Esophagus squamous epithelium (tissue), 5 donors: ENCODE measurements at places on chromosomes 13 and 19.

- DNase-seq, result no peak
Measured at GRCh38 chr19:35321291-35321690, 7.7 kb upstream of the CD22 start.

DNA sequence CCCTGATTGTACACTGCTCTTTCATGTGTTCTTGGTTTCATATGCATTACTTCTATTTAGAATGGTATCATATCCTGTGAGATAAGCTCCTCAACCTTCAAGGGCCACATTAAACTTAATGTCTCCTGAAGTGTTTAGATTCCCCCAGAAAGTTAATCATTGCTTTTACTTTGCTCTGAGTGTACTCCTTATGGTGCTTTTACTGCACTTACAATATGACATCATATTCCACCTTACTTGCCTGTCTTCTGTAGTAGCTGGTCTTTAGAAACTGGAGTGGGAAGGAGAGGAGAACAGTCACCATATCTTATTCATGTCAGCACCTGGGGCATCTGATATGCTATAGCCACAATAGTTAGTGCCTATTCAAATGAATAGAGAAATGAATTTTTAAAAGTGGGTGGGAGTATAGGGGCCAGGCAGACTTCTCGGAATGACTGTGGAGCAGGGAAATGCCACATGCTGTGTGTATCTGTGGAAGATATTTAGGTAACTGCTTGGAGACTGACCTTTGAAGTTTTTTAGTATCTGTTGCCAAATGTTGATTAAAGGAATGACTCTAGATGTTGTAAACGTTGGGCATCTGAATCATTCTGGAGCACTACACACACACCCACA lies 40.2 kb downstream of the SLAIN1 start:
- DNase-seq, result no peak

- DNase-seq, result no peak
Measured at GRCh38 chr13:78198419-78198818, 279.8 kb upstream of the EDNRB start.

GRCh38 chr19:38303517-38304351 lies at the start of gene C19orf33:
Gene C19orf33, plus strand, starts transcription at chr19:38304251. Its CDS starts 11 bp downstream, at chr19:38304262.
- DNase-seq, result no peak

DNA sequence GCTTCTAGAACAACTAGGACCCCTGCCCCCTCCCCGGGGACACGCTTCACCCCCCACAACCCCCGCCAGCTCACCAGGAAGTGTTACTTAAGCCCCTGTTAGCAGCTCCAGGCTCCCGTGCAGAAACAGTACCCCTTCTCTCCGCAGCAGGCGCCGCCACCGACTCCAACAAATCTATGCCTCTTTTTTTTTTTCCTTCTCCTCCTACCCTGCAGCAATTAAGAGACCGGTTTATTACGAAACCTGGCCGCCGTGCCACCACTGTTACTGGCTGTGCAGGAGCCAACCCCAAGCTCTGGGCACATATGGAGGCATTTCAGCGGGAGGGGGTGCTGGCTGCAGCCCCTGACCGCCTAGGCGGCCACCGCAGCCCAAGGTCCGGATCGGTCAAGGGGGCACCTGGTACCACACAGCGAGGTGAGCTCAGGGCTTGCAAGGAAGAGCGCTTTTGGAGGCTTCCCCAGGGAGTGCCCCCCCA lies 2.4 kb downstream of the GADD45B start:
- DNase-seq, result no peak
